ENCODE measurements at places on chromosomes 3 and 15. TPM values are rescaled to one million over a fixed set of nuclear protein-coding genes. Genes with fewer than 3 reads are reported as not detected.

Gene ASB7
- 11.5 TPM for total RNA-seq

GRCh38 chr3:37863949-37864822, 2.5 kb downstream of the CTDSPL start:
- no peak for DNase-seq

- DNase-seq, result no peak
Measured at GRCh38 chr3:136414476-136414875, 164.3 kb downstream of the PCCB start.

- peak; percentile 25 for DNase-seq
Measured at GRCh38 chr15:100298257-100298656, 43.5 kb downstream of the ADAMTS17 start.

GRCh38 chr3:27464646-27465045, 19.5 kb downstream of the SLC4A7 start:
- DNase-seq, result no peak

DNA sequence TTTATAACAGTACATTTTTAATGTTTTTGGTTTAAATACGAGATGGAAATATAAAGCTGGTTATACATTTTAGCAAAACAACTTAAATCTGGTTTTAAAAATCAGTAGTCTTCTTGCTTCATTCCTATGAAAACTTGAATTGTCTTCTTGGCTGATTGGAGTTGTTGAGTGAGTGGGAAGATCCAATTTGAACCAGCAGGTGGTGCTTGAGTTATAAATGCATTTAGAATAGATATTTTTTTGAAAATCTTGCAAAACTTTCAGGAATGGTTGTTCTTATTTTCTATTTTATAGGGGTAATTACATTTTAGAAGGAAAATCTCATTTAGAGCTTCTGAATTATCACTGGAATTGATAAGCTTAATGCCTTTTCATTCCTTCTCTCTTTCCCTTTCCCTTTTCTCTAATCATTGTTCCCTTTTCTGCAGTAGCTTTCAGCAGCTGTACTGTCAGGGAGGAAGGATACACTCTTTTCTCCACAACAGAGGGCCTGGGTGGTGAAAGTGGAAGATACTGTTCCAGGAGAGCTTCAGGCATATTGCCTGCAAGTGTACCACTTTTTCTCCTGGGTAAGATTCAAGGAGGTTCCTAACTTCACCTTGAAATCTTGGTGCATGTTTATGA, 335.6 kb downstream of the NLGN1 start:
- no peak for DNase-seq

DNA sequence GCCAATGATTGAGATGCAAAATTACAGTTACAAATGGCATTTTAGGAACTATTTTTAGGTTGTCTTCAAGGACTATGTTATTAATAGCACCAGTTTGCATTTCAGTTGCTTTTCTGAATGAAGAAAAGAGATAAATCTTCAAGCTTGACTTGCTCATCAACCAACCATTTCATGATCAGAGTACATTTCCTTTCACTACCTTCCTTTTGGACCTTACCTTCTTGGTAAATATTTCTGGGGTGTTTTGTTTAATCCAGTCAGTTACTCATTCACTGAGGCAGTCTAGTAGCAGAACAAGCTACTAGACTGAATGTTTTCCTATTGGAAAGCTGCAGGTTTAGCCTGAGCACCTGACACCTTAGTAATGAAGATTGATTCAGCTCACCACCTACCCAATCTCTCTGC, 8.2 kb downstream of the SLC27A2 start:
- no peak for DNase-seq

DNA sequence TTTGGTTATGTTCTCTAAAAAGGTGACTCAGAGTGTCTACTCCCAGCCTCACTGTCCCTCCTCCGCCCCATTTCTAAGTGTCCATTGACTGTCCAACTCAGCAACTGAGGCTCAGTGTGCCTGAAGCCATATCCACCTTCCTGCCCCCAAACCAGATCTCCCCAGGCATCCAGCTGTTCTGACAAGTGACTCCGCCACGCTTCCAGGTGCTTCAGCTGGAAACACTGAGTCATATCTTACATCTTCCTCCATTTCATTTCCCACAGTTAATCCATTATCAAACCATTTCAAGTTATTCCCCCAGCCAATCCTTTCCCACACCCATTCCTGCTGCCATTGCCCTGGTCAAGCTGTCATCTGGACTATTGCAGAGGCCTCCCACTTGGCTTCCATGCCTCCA, 17.1 kb downstream of the MAGEF1 start:
- no peak for DNase-seq

Measured in aorta (tissue), 5 donors.